ENCODE measurements at places on chromosomes 7 and 10.

DNA sequence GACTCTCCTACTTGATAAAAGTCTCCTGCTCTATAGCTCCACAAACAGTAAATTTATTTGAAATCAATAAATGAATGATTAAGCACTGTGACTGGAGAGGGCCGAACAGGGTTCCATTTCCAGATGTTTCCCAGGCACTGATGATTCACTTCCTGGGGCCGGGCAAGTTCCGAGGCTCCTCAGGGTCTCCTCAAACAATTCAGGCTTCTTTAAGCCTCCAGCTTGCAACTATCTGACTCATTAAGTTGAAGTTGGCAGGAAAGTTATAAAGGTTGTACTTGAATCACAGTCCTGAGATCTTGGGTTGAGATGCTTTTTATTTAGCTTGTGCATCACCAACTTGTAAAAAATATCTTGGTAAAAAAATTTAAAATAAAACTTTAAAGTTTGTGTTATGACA lies 612.9 kb downstream of the DNAJB6 start:
- H3K27me3 ChIP-seq = no peaks in the 10 kb centered on the region
- no peaks in the 10 kb centered on the region for H3K4me1 ChIP-seq
- H3K27ac ChIP-seq = no peak overlapping the region

DNA sequence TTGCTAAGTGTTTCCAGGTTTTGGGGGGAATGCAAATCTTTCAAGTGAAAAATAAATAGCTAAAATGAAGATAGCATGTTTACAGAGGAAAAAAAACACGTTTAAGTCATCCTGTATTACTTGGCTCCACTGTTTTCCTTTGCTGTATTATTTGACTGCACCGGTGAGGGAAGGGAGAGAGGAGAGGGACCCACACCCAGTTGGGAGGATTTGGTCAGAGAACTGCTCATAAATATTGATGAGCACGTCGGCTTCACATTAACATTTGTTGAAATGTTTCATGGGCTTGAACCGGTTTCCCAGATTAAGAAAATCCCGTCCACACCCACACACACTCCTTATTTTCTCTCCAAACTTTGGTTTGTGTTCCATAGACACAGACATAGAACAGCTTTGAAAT lies 493.8 kb upstream of the MGMT start:
- DNase-seq = no peak
- H3K27ac ChIP-seq = no peak overlapping the region
- no peaks in the 10 kb centered on the region for H3K36me3 ChIP-seq
- H3K27me3 ChIP-seq = no peaks in the 10 kb centered on the region
- H3K4me1 ChIP-seq = no peaks in the 10 kb centered on the region

DNA sequence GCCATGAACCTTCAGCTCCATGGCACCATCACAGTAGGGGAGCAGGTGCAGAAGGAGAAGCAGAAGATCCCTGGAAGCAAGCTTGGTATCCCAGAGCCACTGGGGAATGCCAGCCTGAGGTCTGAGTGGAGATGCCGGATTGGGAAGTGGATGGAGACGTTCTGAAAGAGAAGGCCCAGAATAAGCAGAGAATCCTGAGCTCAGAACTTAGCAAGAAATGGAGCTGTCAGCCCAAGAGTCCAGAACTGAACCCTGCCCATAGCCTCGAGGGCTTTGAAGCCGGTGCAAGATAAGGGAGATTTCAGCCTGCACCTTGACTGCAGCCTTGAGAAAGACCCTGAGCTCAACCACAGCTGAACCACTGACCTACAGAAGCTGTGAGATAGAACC lies 13.9 kb upstream of the GDF10 start:
- no peak overlapping the region for H3K27ac ChIP-seq
- peaks cover 19% of the 10 kb centered on the region for H3K4me1 ChIP-seq
- no peak overlapping the region for H3K4me3 ChIP-seq
- H3K36me3 ChIP-seq = no peaks in the 10 kb centered on the region

DNA sequence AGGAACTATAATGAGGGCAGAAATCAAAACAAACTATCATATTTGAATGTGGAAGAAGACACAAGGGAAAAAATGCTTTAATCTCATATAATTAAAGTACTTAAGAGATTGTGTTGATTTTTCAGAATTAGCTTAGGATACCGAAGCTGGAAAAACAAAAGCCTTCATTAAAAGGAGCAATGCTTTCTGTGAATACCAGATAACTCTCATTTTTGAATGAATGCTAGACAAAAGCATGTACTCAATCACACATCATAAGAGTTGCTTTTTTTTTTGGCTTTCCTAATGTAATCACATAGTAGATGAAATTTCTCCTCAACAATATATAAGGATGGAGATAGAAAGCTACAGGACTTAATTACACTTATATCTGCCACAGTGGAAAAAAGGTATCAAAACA lies 43.3 kb downstream of the CADPS2 start:
- H3K4me1 ChIP-seq = no peaks in the 10 kb centered on the region
- no peaks in the 10 kb centered on the region for H3K36me3 ChIP-seq
- H3K27ac ChIP-seq = no peak overlapping the region
- no peak for DNase-seq
- H3K27me3 ChIP-seq = no peaks in the 10 kb centered on the region

DNA sequence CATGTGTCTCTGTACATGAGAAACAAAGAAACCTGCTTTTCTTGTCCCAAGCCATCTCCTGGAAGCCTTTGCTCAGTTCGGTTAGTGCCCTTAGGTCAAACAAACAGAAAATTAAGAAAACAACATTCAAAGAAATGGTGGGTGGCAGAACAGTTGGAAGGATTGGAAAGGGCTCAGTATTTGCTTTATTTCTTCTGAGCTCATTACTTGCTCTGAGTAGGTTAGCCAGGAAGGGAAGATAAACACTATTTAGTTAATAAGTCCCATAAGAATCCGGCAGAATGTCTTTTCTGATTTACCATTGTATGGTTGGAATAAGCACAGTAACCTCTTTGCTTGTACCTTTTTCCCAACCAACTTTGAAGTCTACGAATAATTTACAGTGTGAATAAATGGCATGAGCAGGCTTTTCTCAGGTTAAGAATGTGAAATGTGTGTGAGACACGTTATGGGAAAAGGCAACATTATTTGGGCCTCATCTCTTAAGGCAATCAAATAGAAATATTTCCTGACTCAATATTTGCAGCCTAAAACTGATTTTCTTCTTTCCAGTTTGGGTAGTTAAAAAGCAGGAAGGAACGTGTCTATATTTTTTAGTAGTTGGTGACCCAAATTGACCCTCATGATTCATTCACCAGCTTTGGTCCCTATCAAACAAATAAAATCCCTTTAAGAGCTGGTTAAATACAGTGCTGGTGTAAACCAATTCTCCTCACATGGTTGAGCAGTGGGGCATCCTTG lies 158.5 kb downstream of the DKK1 start:
- no peak for DNase-seq
- no peak overlapping the region for H3K4me3 ChIP-seq
- no peaks in the 10 kb centered on the region for H3K36me3 ChIP-seq
- H3K4me1 ChIP-seq = no peaks in the 10 kb centered on the region
- H3K27me3 ChIP-seq = no peaks in the 10 kb centered on the region
- no peak overlapping the region for H3K27ac ChIP-seq

DNA sequence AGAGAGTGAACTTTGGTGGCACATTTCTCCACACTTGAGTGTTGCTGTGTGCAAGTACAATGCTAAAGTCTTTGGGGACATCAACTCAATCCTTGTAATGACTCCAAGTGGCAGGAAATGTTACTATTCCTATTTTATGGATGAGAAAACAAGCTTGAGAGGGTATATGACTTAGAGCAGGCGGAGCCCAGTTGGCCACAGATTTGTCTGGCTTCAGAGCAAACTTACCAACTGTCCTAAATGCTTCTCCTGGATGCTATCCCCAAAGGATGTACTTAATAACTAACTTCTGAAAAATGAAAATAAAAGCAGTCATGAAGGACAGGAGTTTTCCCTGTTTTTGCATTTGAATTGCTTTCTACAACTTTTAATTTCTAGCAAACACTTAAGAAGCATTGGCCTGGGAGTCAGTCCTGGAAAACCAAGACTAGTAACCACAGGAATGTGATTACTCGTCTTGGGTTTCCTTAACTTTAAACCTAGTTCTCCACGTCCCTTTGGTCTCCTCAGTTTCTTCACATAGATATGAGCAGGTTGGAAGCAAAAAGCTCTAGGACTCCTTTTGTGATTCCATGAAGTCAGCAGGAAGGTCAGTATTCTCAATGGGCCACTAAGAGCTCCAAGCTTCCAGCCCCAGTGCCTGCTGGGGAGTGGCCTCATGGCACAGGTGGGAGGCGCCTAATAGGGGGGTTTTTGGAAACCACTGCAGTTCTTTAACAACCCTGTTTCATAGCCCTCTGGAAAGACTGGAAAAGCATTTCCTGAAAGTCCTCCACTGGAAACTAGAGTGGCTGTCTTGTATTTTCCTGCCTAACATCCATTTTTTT lies 140.8 kb downstream of the GLCCI1 start:
- no peak overlapping the region for H3K4me3 ChIP-seq
- H3K27ac ChIP-seq = no peak overlapping the region
- H3K36me3 ChIP-seq = no peaks in the 10 kb centered on the region
- no peaks in the 10 kb centered on the region for H3K27me3 ChIP-seq
- H3K4me1 ChIP-seq = no peaks in the 10 kb centered on the region
- no peak for DNase-seq

GRCh38 chr10:116760919-116761318 lies 18.6 kb upstream of the HSPA12A start:
- no peaks in the 10 kb centered on the region for H3K4me1 ChIP-seq
- H3K27ac ChIP-seq = no peak overlapping the region
- H3K4me3 ChIP-seq = no peak overlapping the region
- no peak for DNase-seq
- H3K36me3 ChIP-seq = no peaks in the 10 kb centered on the region

DNA sequence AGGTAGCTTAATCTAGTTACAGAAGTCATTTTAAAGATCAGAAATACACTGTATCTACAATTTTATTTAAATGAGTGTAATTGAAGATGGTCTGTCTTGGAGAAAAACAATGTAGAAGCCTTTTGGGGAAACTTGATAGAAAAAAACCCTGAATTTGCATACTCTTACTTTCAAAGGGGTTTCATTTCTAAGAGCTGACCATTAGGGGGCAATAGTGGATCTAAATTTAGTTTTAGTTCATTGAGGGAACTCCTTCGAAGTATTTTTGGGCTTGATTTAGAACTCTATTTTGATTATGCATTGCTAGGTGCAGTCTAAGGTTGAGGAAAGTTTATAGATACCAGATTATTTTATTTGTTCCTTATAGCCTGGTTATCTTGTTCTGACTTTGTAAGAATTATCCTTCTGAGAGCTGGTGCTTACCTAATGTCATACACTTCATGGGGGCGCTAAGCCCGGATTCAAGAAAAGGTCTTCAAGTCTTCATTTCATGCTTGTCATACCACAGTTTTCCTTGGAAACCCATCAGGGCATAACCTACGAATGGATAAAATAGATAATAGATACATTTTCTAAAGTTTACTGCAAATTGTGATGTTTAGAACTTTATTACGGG lies 69.1 kb upstream of the MXI1 start:
- H3K27ac ChIP-seq = peak overlapping the region; percentile 77
- H3K36me3 ChIP-seq = peaks cover 13% of the 10 kb centered on the region
- no peak overlapping the region for H3K4me3 ChIP-seq
- no peaks in the 10 kb centered on the region for H3K27me3 ChIP-seq

DNA sequence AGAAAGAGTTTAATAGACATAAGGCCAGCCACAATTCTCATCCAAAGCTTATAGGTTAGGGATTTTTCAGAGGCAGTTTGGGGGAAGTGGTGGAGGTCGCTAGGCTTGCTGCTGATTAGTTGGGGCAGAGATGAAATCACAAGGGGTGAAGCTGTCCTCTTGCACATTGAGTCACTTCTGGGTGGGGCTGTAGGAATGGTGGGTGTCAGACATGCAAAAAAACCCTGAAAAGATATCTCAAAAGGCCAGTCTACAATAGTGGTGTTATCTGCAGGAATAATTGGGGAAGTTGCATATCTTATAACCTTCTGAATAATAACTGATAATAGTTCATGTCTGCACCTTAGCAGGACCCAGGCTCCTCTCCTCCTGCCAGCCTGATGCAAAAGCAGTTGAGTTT lies 2.1 kb downstream of the FAM24B start:
- H3K4me1 ChIP-seq = peaks cover 16% of the 10 kb centered on the region
- DNase-seq = no peak

- no peak overlapping the region for H3K4me3 ChIP-seq
- DNase-seq = no peak
- H3K27me3 ChIP-seq = peaks cover 31% of the 10 kb centered on the region
- H3K36me3 ChIP-seq = no peaks in the 10 kb centered on the region
These were observed 2.0 kb downstream of the RTKN2 start for GRCh38 chr10:62266611-62267010.

DNA sequence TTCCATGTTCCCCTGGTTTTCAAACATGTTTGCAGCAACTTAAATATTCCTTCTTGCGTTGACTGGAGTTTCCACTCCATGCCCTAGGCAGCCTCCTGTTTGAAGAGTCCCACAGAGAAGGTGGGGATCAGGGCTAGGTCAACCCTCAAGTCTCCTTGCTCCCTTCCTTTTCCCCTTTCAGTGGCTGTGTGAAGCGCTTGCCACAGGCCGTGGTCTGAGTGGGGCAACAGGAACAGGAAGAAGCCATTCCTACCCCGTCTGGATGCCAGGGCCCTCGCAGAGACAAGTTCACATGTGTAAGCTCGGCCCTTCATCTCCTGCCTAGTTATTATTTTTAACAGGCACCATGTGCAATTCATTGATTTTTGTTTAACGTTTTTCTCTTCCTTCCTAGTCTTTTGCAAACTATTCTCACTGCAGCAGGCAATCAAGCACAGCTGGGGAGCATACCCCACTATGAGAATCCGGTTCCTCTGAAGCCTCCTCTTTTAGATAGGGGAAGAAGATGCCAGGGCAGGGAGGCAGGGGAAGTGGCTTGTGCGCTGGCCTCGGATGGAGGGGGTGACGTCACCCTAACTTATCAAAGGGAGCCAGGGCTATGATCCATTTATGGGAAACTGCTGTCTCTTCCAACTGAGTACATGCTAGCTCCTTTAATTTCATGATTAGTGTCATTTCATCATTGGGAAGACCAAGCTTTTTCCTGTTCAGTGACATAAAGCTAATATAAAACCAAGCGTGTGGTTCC lies 64.2 kb downstream of the PRLHR start:
- DNase-seq = peak; percentile 43
- H3K4me1 ChIP-seq = peaks cover 23% of the 10 kb centered on the region
- no peaks in the 10 kb centered on the region for H3K36me3 ChIP-seq
- no peak overlapping the region for H3K4me3 ChIP-seq
- peaks cover 14% of the 10 kb centered on the region for H3K27me3 ChIP-seq

GRCh38 chr7:100711369-100711768 lies 5.4 kb downstream of the POP7 start:
- no peaks in the 10 kb centered on the region for H3K27me3 ChIP-seq
- DNase-seq = no peak
- no peak overlapping the region for H3K4me3 ChIP-seq
- H3K36me3 ChIP-seq = no peaks in the 10 kb centered on the region

GRCh38 chr10:9205558-9205957 lies 1151.1 kb downstream of the GATA3 start:
- DNase-seq = no peak
- no peak overlapping the region for H3K4me3 ChIP-seq
- no peaks in the 10 kb centered on the region for H3K36me3 ChIP-seq
- no peaks in the 10 kb centered on the region for H3K27me3 ChIP-seq
- H3K27ac ChIP-seq = no peak overlapping the region

- H3K36me3 ChIP-seq = no peaks in the 10 kb centered on the region
- no peak for DNase-seq
- no peaks in the 10 kb centered on the region for H3K4me1 ChIP-seq
- H3K27ac ChIP-seq = no peak overlapping the region
These were observed 848.9 kb downstream of the REEP3 start for GRCh38 chr10:64369885-64370773.

Data from CD14-positive monocyte (primary cell).